ENCODE measurements at places on chromosomes 5 and 9.

DNA sequence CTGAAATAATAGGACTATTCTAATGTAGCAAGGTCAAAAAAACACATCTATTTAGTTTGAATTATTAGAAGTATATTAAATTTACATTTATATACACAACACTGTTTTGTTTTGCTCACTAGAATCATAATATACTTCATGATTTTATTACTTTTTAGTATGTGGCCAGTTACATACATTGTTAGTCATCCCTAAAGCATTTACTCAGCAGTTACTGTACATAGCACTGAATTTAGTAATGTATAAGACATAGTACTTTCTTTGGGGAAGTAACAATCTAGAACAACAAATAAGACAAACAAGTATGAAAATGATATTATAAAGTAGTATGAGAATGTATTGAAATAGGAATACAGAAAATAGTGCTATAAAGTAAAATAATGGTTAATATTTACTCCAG, 28.2 kb downstream of the ERCC8 start:
- peak; percentile 40 for DNase-seq

- no peak for DNase-seq
Observed at GRCh38 chr5:135324897-135325650, 74.0 kb downstream of the MACROH2A1 start.

DNA sequence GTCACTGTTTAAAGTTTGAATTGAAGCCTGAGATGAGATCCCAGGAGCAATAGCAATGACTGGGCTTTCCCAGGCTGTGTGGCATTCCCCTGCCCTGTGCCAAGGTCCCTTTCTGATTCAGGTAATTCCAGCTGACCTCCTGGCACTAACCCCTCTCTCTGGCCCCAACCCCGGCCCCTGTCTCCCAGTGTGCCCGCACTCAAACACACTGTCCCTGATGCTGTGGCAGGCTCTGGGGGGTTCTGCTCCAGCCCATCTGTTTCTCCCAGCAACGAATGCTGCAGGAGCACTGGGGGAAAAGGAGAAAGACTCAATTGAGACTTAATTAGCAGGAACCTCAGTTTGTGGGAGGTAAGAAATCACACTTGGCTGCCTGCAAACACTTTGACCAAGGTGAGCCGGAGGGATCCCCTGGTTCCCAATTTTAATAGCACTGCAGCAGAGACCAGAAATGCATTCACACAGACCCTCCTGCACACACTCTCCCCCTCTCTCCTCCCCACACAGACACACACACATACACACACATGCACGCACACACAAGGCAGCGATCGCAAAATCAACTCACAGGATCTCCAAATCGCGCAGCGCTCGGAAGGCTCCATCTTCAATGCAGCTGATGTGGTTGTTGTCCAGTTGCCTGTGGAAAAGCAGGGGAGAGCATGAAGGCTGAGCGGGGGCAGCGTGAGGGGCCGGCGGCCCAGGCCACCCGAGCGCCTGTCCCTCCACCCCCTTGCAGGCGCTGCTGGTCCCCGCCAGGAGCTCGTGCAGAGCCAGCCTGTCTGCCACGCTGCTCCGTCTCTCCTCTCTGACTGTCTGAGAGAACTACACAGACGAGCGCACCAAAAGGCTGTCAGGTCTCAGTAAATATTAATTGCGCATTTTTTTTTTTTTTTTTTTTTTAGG, 265.1 kb upstream of the PANK3 start:
- no peak for DNase-seq

GRCh38 chr5:89480406-89481007, 597.5 kb upstream of the MEF2C start:
- no peak for DNase-seq

DNA sequence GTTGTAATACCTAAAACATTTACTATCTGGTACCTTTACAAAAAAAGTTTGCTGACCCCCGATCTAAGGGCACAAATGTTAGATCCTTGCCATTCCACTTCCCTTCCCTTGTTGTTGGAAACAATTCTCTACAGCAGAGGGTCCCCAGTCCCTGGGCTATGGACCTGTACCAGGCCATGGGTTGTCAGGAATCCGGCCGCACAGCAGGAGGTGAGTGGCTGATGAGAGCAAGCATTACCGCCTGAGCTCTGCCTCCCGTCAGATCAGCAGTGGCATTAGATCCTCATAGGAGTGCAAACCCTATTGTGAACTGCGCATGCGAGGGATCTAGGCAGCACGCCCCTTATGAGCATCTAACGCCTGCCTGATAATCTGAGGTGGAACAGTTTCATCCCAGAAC, 248.5 kb downstream of the AP3B1 start:
- no peak for DNase-seq

DNA sequence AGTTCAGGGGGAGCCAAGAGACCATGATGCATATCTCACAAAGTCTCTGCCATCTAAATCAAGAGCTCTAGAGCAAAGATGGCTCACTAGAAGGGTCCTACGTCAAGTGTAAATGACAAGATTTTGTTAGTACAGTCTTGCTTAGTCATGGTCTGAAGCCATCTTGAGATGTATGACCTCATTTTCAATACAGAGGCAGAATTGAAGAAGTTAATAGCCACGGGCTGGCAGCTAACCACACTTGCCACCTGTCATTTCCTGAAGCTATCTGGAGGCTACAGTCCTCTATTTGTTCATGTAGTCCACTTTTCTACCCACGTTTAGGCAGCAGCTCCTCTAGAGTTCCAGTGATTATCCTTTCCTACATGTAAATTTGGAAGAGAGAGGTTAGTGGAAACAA, 231.7 kb upstream of the CDH12 start:
- DNase-seq, result no peak

DNA sequence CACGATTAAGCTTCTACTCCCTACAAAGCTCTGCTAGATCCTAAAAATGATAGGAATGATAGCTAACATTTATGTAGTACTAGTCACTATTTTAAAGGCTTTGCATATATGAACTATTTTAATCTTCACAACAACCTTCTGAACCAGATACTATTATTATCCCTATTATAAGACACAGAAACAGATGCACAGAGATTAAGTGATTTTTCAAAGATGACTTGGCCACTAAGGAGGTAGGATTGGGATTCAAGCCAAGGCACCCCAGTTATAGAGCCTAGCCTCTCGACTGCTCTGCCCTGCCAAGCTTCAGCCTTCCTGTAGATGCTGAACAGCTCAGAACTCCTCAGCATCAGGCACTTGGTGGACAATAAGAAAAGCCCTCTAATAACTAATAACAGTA, 200.9 kb upstream of the PTGER4 start:
- DNase-seq, result no peak

DNA sequence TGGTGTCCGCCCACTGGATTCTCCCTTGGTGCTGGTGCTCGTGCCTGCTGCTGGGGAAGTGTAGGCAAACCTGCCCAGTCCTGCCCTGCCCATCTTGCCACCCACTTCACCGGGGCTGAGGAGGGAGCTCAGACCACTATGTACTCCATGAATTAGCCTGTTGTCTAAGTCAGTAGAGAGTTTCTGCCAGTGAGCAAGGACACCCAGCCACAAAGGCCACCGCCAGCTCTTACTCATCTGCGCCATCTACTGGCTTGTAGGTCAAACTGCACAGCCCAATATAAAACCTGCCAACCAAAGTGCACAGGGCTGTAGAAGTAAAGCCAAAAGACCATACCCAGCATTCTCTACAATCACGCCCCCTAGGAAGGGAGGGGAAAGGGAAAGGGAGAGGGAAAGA, 102.3 kb downstream of the GLIS3 start:
- no peak for DNase-seq

DNA sequence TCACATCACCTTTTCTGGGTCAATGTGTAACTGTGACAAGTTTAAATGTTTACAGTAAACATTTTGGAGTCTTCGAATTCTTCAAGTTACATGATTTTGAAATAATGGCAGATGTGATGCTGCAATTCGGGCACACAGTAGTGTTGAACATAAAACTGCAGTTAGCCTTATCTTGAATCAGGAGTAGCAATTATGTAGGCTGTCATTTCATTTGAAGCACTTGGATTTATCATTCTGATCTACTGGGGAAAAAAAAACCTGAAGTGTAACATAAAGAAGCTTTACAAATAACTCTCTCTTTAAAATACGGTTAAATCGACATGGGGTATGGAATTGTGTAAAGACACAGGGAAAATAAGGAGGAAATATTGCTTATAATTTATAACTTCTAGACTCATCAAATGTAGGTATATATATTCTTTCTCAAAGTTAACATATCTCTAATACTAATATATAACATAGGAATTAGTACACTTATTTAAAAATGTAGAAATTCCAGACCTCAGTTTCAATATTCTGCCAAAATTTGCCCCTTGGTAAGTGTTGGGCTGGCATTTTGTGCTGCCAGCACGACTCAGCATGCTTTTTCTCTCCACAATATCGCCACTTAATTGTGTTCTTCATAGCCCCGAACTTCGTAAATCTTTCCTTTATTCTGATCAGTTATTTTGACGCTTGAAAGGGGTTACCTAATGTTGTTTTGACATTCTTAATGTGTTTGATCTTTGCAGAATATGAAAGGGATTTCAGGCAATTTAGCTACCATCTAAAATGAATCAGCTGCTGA, 226.7 kb downstream of the PRR16 start:
- DNase-seq, result no peak

GRCh38 chr5:150636391-150637244, 3.8 kb upstream of the SYNPO start:
- peak; percentile 74 for DNase-seq

DNA sequence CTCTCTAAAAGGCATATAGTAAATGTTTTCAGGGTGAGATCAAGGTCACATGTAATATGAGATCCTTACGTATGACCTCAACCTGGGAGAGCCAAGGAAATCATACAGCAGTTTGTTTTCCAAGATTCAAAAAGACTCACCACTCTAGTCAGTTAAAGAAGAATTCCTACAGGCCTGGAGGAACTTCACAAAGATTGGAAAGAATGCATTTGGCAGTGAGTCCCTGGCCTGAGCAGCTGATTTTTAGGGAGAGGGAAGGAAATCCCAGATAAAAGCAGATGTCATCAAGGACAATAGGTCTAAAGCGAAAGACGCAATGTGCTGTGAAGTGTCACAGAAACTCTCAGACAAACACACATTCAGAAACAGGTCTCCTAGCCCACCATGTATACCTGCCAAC, 424.0 kb upstream of the ZNF462 start:
- no peak for DNase-seq

- peak; percentile 78 for DNase-seq
Observed at GRCh38 chr5:79436224-79436623, 77.7 kb downstream of the HOMER1 start.

DNA sequence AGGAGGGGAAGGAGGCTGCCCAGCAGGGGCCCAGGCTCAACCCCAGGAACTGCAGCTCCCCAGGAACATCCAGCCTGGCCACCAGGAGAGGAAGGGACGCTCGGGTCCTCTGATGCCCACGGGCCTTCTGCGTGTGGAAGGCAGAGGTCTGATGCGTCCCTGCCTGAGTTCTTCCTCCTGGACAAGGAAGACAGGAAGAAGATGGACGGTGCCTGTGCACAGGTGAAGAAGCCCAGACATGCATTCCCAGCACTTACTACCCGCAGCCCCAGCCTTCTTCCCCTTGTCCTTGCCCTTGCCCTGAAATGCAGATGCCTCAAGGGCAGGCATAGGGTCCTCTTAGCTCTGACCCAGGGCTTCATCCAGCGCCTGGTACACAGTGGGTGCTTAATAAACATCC, 56.7 kb upstream of the IRX1 start:
- DNase-seq, result no peak

DNA sequence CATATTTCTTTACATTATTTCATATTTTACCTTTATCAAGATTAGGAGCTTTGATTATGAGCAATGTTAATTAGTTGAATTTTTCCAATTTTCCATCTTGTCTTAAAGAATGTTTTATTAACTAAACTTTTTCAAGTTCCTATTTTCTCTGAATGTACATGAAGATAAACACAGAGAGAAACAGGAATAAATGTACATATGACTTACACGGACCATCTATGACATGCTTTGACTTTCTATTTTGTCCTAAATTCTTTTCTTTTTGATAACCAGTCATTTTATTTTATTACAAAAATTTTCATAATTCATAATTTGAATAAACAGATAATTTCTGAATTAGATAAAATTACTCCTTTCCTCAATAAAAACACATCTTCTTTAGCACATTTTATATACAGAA, 1038.8 kb upstream of the ARRDC3 start:
- no peak for DNase-seq

DNA sequence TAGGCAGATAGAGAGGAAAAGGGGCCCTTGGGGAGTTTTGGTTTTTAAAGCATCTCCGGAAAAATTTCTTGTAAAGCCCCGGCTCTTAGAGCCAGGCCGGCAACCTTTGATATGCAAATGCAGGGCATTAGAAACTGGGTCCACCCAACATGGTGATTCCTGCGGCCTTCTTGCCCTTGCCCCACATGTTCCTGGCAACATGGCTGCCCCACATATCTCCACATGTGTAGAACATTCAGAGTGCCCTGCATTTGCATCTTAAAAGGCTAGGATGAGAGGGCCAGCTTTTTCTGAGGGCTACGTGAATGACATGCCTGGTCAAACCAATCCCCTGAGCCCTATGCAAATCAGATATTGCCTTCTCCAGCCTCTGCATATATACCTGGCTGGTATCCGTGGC, 5.0 kb upstream of the SNAPC3 start:
- no peak for DNase-seq

DNA sequence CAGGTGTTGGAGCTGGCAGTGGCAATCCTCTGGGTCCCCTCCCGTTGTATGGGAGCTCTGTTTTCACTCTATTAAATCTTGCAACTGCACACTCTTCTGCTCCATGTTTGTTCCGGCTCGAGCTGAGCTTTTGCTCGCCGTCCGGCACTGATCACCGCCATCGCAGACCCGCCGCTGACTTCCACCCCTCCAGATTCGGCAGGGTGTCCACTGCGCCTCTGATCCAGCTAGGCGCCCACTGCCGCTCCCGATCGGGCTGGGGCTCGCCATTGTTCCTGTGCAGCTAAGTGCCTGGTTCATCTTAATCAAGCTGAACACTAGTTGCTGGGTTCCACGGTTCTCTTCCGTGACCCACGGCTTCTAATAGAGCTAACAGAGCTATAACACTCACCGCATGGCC, 23.2 kb downstream of the ANKH start:
- DNase-seq, result no peak

DNA sequence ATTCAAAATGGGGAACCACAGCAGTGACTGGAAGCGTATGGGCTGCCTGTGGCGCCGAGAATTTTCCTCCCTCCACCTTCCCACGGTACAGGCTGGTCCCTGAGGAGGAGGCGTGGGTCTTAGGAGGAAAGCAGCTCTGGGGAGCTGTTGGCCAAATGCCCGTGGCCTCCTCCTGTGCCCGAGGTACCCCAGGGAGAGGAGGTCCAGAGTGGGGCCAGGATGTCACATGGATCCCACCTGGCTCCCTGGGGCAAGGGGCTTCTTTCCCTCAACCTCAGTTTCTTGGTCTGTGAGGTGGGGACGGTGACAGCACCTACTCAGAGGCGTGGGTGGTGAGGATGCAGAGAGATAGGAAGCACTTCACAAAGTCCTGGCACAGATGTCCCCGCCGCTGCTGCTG, 16.5 kb downstream of the PRRX2 start:
- no peak for DNase-seq

- DNase-seq, result no peak
Observed at GRCh38 chr9:110874963-110875674, 163.2 kb downstream of the LPAR1 start.

Data from adipocyte (in vitro differentiated cells).